ENCODE measurements at places on chromosomes 11 and 22.

- DNase-seq: no peak
Observed at GRCh38 chr11:119087747-119088241, 3.1 kb downstream of the HMBS start.

DNA sequence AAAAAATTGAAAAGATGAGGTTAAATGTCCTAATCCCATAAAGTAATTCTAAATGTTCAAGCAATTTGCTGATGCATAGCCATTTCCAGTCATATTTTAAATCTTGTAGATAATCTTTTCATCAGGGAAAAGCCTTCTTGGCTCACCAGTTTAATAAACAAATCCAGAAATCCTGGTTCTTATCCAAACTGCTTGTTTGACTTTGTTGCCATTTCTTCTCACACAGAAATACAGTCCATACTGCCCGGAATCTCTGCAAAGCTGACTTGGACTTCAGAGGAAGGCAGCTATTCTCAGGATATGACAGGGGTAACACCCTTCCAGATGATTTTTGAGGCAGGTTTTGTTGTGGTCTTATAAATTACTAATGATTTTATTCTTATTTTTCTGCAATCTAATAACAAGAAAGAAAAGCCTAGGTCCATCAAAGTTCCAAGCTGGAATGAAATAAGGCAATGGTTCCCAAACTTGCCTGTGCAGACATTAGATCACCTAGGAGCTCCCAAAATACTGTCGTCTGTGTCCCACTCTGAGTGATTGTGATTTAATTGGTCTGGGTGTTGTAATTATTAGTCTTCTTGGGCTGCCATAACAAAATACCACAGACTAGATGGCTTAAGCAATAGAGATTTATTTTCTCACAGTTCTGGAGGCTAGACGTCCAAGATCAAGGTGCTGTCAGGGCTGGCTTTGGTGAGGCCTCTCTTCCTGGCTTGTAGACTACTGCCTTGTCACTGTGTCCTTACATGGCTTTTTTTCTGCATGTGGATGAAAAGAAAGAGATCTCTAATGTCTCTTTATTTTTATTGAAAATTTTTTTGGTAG, 55.1 kb upstream of the RCE1 start:
- no peak for DNase-seq

GRCh38 chr11:68778205-68778604, 26.9 kb upstream of the TESMIN start:
- no peak for DNase-seq

- DNase-seq: no peak
Observed at GRCh38 chr11:74636630-74637184, 44.3 kb downstream of the POLD3 start.

GRCh38 chr11:5938603-5938965, 3.5 kb upstream of the OR56A3 start:
- DNase-seq: peak; percentile 58

DNA sequence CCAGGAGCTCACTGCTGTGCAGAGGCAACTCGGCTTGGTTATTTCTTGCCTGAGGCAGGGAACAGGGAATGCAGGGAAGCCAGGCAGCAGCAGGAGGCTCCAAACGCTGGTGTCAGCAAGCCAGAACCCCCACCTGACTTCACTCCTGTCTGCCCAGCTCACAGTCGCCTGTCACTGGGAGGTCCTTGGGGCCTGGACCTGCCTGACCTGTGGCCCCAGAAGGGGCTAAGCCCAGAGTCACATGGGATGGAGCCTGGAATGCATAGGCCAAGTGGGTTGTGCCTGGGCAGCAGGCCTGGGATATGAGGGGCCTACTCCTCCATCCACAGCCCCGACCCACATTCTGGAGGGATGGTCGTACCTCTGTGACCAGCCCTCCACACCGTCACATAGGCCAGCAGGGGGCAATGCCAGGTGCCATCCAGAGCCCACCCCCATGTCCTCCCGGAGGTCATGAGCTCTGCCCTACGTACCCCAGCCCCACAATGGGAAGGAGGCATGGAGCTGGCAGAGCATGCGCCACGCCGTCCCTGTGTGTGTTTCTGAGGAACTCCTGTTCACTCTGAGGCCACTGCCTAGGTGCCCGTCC, 5.2 kb downstream of the RASSF7 start:
- no peak for DNase-seq

DNA sequence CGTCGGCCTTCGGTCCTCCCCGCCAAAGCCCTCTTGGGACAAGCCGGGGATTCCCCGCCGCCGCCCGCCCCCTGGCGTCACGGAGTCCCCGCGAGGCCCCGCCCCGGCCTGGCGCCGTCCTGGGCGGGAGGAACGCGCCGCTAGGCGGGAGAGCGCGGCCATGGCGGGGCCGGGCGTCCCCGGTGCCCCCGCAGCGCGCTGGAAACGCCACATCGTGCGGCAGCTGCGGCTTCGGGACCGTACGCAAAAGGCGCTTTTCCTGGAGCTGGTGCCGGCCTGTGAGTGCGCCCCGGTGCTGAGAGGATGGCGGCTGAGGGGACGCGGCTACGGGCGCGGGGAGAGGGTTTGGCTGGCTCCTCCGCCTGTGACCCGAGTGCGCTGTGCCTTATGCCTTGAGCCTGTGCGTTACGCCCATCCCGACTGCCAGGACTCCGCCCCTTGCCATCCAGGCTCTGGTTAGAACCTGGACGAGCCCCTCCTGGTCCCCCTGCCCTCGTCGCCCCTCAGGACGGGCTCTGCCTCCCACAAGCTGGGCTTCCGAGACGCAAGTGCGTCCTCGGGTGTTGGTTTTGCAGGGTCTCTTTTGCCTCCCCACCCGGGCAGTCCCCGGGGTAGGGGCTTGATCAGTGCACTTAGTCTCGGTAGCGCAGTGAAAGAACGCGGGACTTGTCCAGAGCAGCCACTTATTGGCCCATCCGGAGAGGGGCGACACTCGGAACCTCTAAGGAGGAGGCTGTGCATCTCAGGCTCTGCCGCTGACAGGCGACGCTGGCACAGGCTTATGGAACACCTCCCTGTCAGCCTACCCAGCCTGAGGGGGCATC, at the start of gene ATG16L2:
Gene ATG16L2 (plus strand): TSS at position 126 of the 824 bp plus-strand sequence. CDS start 35 bp downstream, at position 161.
- DNase-seq: peak; percentile 90

DNA sequence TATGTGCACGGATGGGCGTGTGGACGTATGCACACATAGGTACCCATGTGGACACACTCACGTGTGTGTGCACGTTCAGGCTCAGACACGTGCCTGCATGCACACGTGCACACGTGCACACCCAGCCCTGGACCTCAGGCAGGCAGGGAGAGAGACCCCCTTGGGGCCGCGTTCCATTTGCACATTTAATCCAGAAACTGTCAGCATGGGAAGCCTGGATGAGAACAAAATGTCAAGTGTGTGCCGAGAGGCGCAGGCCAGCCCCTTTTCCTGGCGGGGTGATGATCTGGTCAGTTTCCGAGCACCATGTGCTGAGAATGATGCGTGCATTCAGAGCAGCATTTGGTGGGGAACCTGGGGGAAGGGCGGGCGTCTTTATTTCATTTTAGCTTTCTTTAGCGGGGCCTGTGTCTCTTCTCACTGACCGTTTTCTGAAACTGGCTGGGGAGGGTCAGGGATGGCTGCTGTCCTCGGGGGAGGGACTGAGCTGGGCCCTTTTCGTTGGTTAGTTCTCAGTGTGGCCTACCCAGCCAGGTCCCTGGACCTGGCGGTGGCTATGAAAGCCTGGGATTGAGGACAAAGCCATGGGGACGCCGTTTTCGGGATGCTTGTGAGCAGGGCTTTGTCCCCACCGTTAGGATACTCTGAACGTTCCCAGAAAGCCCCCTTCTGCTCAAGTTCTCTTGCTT, 96.3 kb downstream of the KCNQ1 start:
- no peak for DNase-seq

DNA sequence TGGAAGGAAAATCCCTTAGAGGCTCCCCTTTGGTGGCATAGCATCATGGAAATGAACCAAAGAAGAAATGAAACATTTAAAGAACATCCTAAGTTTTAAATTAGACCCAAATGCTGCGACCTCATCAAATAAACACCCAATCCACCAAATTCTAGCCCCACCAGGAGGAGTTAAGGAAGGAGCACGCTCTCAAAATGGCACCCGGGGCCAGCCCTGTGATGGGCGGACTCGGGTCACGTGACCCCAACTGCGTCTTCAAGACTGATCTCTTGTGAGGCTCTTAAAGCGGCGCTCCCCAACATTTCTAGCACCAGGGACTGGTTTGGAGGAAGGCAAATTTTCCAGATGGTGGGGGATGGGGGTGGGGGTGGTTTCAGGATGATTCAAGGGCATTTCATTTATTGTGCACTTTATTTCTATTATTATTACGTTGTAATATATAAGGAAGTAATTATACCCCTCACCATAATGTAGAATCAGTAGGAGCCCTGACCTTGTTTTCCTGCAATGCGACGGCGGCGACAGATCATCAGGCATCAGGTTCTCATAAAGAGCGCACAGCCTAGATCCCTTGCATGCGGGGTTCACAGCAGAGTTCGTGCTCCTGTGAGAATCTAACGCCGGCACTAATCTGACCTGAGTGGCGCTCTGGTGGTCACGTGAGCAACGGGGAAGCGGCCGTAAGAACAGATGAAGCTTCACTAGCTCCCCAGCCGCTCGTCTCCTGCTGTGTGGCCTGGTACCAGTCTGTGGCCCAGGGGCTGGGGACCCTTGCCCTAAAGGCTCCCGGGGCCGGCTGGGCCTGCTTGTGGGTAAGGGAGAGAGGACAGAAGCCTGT, 90.6 kb upstream of the SLC22A12 start:
- peak; percentile 55 for DNase-seq

DNA sequence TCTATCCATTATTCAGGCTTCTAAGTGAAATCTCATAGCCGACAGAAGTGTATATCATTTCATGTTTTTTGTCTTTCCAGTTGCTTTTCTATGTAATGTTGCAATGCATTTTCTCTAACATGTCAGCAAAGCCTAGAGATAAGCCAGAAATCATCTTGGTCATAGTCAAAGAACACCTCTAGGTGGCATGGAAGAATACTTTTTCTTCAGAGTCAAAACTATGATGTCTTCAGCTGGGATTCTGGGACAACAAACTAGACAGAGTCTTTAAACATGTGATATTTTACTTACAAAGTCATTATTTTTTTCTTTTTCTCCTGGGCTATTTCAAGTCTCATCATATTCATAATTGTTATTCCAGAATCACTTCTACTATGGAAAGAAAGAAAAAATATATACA, 4.4 kb downstream of the GAS2 start:
- no peak for DNase-seq

GRCh38 chr11:19087658-19088057, 27.1 kb upstream of the MRGPRX2 start:
- DNase-seq: no peak

- no peak for DNase-seq
Observed at GRCh38 chr11:45045683-45046471, 95.2 kb upstream of the TP53I11 start.

GRCh38 chr11:36509694-36510593, at the start of gene TRAF6:
TSS of gene TRAF6 (minus strand) at chr11:36510272. CDS start at chr11:36501515, 8,757 bp downstream.
- DNase-seq: peak; percentile 80

DNA sequence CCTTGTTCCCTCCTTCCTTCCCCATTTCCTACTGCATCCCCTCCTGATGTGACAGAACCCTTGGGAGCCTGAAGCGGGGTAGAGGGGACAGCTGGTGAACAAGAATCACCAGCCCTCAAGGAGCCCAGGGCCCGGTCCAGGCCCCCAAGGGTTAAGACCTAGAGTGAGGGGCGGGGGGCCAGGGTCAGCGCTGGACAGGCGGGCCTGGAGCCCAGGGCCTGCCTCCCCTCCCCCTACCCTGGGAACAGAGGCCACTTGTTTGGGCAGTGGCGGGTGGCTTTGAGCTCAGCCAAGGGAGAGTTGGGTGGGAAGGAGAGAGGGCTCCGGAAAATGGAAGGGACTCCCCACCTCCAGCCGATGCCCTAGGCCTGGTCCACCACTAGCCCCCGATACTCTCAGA, 2.1 kb downstream of the ARAP1 start:
- no peak for DNase-seq

DNA sequence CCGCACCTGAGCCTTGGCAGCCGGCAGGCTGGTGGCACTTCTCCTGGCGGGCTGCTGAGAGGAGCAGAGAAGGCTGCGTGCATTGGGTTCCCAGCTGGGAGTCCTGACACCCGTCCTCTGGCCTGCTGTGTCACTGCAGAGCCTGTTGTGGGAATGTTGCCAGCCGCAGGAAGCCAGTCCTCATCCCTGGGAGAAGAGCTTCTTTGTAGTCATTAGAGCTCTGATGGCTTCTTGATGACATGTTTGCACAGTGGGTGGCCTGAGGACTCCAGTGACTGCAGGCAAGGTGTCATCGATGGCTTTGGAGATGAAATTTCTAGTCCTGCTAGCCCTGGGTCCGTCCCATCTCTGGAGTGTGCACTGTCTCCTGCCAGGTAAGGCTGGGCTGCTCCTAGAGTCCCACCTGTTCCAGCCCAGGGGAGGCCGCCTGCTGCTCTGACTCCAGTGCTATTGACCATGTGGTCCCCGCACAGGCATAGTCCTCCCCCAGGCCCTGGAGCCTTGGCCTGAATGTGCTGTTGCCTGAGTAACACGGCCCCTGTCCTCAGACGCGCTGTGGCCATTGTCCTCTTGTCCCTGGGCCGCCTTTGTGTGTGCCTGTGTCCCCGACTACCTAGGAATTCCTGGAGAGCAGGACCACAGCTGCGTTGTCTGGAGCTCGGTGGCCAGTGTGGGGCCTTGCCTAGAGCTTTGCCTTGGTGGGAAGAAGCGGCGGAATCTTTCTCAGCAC, 129.2 kb downstream of the CACNA1I start:
- peak; percentile 14 for DNase-seq

GRCh38 chr11:123797114-123797513, 9.0 kb downstream of the OR6M1 start:
- peak; percentile 25 for DNase-seq

DNA sequence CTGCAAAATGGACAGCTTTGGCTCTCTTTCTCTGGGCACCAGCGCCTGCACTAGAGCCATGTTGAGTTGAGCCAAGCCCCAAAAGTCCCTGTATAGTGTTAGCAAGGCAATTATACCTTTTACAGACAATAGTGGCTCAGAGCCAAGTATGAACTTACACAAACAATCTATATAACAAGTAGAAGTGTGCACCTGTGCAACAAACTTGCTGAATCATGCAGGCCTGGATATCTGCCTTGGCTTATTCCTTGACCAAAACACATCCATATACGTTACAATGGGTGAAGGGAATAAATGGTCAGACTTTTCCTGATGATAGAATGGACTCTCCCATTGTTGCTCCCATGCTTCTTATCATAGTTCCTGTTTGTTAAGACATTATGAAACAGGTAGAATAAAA, 3.8 kb upstream of the OR52I2 start:
- no peak for DNase-seq

GRCh38 chr11:33885338-33886005, 6.4 kb downstream of the LMO2 start:
- DNase-seq: no peak

- no peak for DNase-seq
Observed at GRCh38 chr11:126476266-126476924, 120.9 kb downstream of the ST3GAL4 start.

- no peak for DNase-seq
Observed at GRCh38 chr22:36463783-36464184, 17.7 kb downstream of the TXN2 start.

- DNase-seq: no peak
Observed at GRCh38 chr11:45603946-45604682, 61.3 kb downstream of the CHST1 start.

GRCh38 chr22:42661985-42662831, 13.0 kb upstream of the CYB5R3 start:
- DNase-seq: no peak

Measured in NCI-H774 (cell line).